GOT3 (cell line): ENCODE measurements at places on chromosomes 2 and 18.

DNA sequence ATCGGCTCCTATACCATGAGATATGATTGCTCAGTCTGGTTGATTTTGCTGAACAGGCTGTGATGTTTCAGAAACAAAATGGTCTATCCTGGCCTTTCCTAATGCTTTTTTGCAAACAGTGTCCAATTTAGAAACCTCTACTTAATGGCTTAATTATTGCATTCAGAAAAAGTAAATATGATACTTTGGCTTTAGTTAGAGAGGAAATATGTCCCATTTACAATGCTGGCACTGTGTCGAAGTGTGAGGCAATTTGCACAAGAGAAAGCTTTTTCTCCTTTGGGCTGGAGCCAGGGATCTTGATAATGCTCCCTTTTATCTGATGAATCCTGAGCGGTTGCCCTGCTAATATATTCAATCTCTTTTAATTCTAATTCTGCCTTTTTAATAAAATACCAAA, 418.9 kb downstream of the EPHA4 start:
- DNase-seq: no peak

DNA sequence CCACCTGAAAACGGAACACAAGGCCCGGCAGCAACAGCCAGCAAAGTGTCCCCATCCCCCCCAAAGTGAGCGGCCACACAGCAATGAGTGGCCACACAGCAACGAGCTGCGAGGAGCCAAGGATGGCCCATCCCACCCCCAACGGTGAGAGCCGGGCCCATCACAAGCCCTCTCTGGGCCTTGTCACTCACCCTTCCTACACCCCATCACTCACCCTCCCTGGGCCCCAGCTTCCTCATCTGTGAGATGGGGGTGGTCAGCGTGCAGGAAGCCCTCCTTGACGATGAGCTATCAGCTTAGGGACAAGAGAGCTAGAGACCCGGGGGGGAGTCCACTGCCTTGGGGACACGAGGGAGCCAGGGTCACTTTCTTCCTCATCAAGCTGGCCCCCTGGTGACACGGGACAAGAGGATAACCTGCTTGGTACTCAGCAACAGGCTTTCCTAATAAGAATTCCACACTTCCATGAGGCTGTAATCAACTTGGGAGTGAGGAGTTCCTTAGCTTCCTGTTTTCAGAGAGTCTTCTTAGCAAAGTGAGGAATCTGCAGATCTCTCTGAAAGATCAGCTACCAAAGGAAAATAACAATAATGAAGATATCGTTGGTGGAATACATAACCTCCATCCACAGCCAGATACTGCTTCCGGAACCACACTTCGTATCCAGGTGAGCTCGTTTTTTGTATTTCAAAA, 92.8 kb downstream of the HDAC4 start:
- no peak for DNase-seq

GRCh38 chr2:177164131-177164530, 48.5 kb upstream of the HNRNPA3 start:
- no peak for DNase-seq

DNA sequence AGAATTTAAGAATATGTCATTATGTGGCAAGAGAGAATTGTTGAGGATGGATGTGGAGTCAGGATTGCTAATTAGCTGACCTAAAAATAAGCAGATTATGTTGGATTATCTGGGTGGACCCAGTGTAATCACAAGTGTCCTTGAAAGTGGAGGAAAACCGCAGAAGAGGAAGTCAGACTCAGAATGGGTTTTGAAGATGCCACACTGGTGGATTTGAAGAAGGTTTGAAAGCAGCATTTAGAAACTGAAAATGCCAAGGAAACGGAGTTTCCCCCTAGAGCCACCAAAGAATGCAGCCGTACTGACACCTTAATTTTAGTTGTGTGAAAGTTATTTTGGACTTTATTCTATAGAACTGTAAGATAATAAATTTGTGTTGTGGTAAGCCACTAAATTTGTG, 41.6 kb upstream of the DPP10 start:
- no peak for DNase-seq

GRCh38 chr18:35178260-35178659, 62.6 kb upstream of the ZNF397 start:
- DNase-seq: no peak

DNA sequence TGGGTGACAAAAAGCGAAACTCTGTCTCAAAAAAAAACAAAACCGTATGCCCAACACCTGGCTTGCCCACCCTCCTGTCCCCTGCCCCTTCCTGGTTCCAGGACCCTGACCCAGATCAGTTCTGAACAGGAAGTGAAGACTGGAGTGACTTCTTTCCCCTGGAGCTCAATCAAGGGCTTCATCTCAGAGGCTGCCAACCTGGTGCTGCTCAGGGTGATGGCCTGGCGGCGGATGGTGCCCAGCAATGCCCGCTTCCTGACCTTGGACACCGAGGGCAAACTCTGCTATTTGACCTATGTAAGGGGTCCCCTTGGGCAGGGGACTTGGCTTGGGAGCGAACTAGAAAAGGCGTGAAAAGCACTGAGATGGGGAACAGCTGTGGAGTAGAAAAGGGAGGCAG, 5.9 kb downstream of the CATIP start:
- DNase-seq: no peak
